ENCODE measurements at places on chromosomes 13 and 19.
A peak's percentile ranks its signal among the peaks of the same experiment; 100 is the strongest.

DNA sequence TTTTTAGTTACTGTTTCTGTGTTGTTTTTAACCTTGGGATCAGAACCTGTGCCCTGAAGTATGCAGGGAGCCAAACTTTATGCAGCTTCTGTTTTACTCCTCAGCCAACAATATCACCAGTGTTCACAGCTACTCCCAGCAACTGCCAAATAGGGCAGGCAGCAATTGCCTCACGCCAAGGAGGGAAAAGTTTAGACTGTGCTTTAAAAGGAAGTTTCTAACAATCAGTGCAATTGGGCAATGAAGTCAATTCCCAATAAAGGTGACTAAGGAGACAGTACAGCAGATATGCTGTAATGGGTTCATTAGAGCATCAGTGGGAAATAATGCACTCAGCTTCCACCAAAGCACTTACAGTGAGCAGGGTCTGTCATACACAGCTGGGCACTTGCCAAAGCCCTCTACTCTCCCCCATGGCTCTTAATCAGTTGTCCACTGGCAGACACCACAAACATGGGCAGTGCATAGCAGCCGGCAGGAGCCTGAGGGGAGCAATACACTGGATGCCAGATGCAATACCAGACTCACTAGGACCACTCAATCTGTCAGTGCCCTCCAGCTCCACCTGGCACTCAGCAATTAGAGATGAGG, 19.3 kb downstream of the ENOX1 start:
- DNase-seq: no peak

GRCh38 chr19:56838024-56838908, 2.3 kb downstream of the PEG3 start:
- DNase-seq: peak; percentile 83

GRCh38 chr13:67619995-67620380, 389.9 kb upstream of the PCDH9 start:
- no peak for DNase-seq

GRCh38 chr13:20393273-20394168, 132.1 kb downstream of the CRYL1 start:
- DNase-seq: no peak

- no peak for DNase-seq
Observed at GRCh38 chr13:91816263-91816807, 417.9 kb downstream of the GPC5 start.

DNA sequence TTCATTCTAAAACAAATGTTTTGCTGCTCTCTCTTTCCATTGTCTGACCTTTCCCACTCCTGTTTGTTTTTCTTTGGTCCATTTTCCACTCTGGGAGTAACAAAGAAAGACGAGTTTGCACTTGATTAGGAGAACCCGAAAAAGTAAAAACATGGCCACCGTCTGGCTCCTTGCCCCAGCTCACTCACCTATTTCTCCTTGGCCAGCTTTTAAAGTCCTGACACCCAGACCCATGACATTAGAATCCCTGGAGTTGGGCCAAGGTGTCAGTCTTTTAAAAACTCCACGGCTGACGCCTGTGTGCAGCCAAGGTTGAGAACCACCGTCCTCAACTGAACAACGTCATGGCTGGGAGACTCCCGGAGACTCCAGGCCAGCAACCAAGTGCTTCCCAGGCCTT, 63.6 kb upstream of the FLT1 start:
- no peak for DNase-seq

DNA sequence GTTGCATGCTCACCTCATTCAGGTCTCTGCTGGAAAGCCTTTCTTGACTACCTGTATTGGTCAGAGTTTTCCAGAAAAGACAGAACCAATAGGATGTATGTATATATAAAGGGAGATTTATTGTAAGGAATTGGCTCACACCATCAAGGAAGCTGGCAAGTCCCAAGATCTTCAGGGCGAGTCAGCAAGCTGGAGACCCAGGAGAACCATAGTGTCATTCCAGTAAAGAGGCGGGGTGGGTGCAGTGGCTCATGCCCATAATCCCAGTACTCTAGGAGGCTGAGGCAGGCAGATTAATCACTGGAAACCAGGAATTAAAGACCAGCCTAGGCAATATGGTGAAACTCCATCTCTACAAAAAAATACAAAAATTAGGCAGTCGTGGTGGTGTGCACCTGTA, 30.4 kb upstream of the FARP1 start:
- no peak for DNase-seq

- DNase-seq: no peak
Observed at GRCh38 chr13:23605831-23606230, 35.6 kb downstream of the TNFRSF19 start.

DNA sequence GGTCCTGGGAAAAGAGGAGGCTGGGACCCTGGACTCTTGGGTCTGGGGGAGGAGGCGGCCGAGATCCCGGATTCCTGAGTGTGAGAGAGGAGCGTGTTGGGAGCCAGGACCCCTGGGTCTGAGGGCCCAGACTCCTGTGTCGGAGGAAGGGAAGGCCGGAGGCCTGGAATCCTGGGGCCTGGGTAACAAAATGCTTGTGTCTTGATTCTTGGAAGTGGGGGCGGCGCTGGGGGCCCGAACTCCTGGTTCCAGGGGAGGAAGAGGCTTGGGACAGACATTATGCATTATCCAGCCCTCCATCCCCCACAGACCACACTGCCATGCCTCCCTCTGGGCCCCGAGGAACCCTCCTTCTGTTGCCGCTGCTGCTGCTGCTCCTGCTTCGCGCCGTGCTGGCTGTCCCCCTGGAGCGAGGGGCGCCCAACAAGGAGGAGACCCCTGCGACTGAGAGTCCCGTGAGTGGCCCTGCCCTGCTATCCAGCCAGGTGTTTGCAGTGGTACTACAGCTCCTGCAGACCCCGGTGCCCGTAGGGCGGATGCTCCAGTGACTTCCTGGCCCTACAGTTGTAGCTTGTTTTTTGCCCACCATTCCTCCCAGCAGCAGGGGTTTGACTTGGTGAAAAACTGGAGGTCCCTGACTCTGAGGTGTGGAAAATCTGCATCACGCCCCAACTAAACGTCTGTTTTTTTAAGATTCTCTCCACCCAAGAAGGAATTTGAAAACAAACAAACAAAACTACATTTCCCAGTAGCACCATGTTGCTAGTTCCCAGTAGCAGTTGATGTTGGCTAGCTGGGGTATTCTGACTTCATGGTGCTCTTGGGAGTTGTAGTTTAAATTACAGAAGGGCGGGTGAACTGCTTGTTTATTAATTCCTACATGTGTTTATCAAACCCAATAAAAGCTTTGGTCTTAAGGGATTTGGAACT, 630 bp downstream of the NUCB1 start:
- no peak for DNase-seq

GRCh38 chr13:96811049-96811448, 183.2 kb downstream of the OXGR1 start:
- no peak for DNase-seq

- DNase-seq: no peak
Observed at GRCh38 chr19:10431254-10431942, 11.1 kb downstream of the PDE4A start.

GRCh38 chr19:18879579-18880373, 16.2 kb downstream of the CERS1 start:
- no peak for DNase-seq

DNA sequence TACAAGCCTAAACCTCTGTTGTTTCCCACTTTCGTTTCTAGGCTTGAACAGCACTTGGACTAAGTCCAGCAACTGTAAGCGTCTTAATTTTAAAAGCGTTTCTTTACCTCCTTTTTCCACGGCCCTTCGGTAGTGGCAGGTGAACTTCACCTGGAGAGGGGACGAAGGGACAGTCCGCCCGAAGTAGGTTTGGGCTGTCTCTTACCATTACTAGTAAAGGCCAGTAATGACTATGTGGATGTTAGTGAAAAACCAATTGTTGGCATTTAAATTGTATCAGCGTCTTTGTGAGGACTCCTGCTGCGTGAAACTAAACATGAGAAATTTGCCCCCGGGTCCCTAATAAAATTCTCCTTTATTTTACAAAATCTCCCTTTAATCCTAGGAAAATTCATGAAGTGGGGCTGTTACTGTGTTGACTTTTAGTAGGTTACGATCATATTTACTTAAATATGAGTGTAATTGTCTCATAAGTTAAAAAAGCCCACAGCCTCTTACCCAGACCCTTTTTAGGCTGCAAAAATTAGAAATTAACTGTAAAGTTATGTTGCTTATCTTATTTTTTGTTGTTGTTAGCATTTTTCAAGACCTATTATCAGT, 983 bp downstream of the ITM2B start:
- no peak for DNase-seq

DNA sequence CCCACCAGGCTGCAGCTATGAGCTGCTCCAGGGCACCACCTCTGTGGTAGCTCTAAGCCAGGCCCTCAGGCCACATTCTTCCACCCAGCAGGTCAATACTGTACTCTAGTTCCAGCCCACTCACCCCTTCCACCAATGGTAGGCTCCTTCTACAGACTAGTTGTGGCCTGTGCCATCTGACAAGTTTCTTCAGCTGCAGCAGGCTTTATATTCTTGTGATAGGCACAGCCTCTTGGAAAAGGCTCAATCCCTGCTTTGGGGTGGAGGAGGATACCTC, 8.5 kb downstream of the MICU2 start:
- no peak for DNase-seq

- no peak for DNase-seq
Observed at GRCh38 chr19:46049597-46049996, 8.8 kb upstream of the IGFL4 start.

GRCh38 chr19:33226550-33227241, 1.0 kb upstream of the SLC7A10 start:
- peak; percentile 80 for DNase-seq

GRCh38 chr13:28707629-28708427, 10.9 kb downstream of the SLC46A3 start:
- DNase-seq: no peak

DNA sequence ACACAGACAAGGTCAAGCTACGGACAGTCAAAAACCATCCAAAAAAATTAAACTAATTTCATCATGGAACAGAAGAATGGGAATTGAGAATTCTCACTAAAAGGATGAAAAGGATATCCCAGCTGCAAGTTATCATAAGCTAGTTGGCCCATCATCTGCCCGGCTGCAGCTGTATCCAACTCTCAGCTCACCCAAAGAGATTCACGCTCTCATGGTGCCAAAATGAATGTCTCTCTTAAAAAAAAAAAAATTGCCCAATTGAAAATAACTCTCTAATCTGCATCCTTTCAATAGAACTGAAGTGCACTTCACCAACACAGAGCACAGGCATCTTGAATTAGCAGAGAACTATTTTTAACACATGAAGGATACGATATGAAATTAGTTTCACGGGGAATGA, 20.0 kb downstream of the ENOX1 start:
- DNase-seq: no peak

DNA sequence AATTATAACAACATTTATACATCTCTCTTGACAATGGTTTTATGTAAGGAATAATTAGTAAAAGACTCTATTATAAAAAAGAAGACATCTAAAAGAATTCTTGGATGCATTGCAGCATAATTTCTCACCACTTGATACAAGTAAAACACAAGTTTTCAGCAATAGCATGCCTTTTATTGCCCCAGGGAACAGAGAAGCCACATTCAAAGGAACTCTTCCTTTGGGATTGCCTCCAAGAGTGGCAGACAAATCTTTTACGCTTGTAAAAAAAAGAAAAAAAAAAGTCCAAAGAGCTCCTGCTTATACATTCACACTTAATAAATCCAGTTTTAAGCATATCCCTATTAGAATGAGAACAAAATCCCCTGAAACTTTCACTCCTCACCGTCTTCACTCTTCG, 2357.8 kb upstream of the PCDH20 start:
- DNase-seq: no peak

GRCh38 chr13:44196196-44196751, 177.3 kb upstream of the SERP2 start:
- DNase-seq: no peak

GRCh38 chr19:17436874-17437267, 11.6 kb downstream of the TMEM221 start:
- DNase-seq: no peak

- no peak for DNase-seq
Observed at GRCh38 chr13:49494645-49495044, 1.1 kb upstream of the PHF11 start.

- peak; percentile 87 for DNase-seq
Observed at GRCh38 chr19:55486043-55486970, 1.3 kb downstream of the NAT14 start.

GRCh38 chr13:75723901-75724300, 87.8 kb downstream of the LMO7 start:
- no peak for DNase-seq

DNA sequence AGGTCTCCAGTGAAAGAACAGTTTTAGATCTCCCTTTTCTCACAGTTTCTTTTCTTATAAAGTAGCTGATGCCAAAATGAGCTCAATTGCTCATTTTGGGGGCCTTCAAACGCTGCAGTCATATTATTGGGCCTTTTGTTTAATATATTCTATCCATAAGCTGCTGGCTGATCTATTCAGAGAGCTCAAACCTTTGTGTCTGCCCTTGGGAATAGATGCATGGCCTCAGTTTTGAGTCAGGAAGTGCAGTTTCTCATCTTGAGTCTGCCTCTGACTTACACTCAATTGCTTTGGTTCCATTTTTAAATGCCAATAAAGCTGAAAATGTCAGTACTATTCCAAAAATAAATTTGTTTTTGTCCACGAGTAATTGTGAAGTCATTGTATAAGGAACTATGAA, 468.9 kb downstream of the KLF12 start:
- DNase-seq: no peak

DNA sequence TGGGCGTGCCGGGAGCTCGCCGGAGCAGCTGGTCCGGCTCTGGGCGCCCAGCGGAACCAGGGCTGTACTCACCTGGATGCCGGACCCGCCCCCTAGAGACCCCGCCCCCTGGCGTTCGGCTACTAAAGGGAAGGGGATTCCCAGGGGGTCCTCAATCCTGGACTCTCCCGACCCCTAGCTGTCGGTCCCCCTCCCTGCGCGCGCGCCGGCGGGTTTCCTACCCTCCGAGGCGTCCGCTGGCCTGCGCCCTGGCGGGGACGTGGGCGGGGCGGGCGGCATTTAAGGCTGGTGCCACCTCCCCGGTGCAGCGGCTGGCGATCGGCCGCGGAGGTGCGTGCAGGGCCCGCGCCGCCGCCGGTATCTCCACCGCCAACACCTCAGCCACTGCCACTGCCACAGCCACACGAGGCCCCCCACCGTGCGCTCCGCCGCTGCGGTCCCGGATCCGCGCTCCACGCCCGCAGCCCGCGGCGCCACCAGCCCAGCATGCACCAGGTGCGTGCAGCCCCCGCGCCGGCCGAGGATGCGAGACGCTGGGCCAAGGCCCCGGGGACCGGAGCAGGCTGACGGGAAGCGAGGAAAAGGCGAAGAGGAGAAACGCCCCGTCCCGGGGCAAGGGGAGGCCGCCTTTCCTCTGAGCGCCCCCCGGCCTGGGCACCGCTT, at the start of gene ATP12A:
Gene ATP12A (plus strand): TSS at position 151 of the 663 bp plus-strand sequence. CDS start 336 bp downstream, at position 487.
- peak; percentile 41 for DNase-seq

GRCh38 chr13:110110783-110111182, 196.2 kb downstream of the COL4A1 start:
- peak; percentile 70 for DNase-seq

DNA sequence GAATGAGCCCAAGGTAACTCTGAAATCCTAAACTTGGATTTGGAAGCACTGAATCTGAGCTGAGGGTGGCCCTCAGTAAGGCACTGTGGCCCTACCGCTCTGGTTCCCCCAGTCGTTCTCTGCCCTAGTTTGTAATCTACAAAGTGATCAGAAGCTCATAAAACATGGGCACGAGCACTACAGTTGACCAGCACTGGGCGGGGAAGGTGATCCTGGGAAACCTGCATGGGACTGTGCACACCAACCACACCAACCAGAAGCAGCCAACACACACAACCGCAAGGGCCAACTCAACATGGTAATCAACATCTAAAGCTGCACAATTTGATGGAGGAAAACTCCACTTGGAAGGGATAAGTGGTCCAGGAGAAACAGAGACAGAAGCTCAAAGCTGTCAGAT, 22.9 kb downstream of the SLC7A1 start:
- no peak for DNase-seq

- no peak for DNase-seq
Observed at GRCh38 chr13:31905961-31906360, 125.6 kb upstream of the FRY start.

- DNase-seq: peak; percentile 91
Observed at GRCh38 chr19:44747739-44748425, 626 bp upstream of the BCL3 start.
